ENCODE measurements at places on chromosomes 6 and 20.

- DNase-seq, result no peak
Observed at GRCh38 chr6:44430326-44430725, 42.8 kb downstream of the CDC5L start.

DNA sequence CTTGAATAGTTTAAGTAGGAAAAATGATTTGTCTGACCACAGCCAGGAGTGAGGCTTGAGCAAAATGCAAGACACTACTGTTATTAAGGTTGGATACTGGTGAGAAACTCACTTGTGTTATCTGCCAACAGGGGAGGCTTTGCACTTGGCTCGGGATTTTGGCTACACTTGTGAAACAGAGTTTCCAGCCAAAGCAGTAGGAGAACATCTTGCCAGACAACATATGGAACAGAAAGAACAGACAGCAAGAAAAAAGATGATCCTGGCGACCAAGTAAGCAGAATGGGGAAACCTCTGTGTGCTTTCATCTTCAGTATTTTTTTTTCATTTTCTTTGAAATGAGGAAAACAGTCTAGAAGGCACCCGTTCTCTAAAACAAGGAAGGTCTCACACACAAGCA, 31.6 kb downstream of the TFAP2D start:
- no peak for DNase-seq

DNA sequence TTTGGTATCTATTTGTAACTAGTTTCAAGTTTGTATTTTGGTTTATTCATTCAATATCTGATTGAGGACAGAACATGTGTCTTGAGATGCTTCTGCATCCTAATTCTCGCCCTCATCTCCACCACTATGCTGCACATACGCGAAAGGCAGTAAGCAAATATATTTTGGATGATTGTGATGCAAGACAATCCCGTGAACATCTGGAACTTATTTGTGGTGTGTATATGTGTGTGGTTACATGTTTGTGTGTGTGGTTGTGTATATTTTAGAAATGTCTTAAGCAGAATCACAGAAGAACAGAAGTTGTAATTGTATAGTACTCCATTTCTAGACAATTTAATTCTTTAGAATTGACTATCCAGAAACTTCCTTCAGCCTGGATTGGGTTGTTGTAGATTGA, 35.1 kb upstream of the RNF144B start:
- no peak for DNase-seq

DNA sequence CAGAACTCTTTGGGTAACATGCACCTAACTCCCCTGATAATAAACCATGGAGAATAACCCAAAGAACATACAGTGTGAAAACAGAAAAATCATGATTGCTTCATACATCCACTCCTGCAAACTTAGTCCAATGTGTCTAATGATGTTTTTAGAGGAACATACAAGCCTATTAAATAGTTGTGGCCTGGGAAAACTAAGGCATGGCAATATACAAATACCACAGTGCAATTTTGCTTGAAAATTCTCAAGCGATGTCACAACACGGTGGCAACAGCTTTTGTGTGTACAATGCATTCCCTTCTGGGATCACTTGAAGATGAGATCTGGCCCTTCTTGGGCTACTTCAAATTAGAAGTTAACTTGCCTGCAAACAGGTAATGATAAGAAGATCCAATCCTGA, 16.7 kb downstream of the MAP3K5 start:
- no peak for DNase-seq

- DNase-seq, result no peak
Observed at GRCh38 chr20:13676682-13677081, 38.0 kb upstream of the TASP1 start.

- no peak for DNase-seq
Observed at GRCh38 chr6:134034478-134034877, 17.9 kb downstream of the SLC2A12 start.

Data from amygdala (tissue), 56 donors.